ENCODE measurements at places on chromosomes 3 and 15.

DNA sequence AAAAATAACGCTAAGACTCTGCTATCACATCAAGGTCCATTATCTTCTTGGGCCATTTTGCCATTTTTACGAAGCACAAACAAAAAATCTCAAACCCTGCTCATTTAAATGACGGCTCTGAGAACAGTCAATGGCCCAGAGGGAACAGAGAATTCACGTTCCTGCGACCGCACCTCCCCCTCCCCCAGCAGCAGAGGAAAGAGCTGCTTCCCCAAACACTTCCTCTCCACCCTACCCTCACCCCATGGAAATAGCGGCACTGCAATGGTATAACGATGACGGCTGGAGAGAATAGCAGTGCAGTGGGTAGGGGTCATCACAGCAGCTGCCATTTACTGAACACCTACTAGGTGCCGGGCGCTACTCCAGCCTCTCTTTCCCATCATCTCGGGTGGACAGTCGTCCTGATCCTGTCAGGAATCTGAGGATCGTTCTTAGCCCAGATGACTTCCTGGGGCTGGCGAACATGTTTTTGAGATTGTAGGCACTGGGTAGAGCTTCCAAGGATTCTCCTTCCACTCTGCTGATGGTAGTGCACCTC, 113.3 kb downstream of the IQSEC1 start:
- DNase-seq = no peak

GRCh38 chr15:93066834-93067648, 22.0 kb downstream of the RGMA start:
- DNase-seq = no peak

DNA sequence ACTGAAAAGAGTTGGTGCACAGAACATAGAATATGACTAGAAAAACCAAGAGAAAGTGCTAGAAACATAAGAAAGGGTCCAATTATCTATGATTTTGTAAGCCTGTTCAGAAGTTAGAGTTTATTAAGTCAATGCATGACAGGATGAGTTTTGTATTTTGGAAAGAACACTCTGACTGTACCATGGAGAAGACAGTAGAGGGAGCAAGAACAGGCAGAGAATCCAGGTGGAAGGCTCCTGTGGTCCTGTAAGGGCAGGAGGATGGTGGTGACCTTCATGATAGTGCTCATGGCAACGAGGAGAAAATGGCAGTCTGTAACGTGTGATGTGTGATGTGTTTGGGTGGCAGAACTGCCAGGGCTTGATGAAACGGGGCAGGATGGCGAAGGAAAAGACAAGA, 249.1 kb downstream of the CTNNB1 start:
- no peak for DNase-seq

GRCh38 chr15:98906712-98907083, 100.9 kb downstream of the PGPEP1L start:
- no peak for DNase-seq

- DNase-seq = no peak
These were observed 5.5 kb upstream of the NR2F2 start for GRCh38 chr15:96324940-96325540.

- DNase-seq = no peak
These were observed 132.7 kb upstream of the AGBL1 start for GRCh38 chr15:85947021-85947420.

GRCh38 chr15:31311735-31312619, 14.7 kb upstream of the KLF13 start:
- DNase-seq = no peak

- no peak for DNase-seq
These were observed 95.9 kb upstream of the UBE2E2 start for GRCh38 chr3:23107221-23107620.

GRCh38 chr15:94077938-94078337, 153.4 kb upstream of the MCTP2 start:
- no peak for DNase-seq

DNA sequence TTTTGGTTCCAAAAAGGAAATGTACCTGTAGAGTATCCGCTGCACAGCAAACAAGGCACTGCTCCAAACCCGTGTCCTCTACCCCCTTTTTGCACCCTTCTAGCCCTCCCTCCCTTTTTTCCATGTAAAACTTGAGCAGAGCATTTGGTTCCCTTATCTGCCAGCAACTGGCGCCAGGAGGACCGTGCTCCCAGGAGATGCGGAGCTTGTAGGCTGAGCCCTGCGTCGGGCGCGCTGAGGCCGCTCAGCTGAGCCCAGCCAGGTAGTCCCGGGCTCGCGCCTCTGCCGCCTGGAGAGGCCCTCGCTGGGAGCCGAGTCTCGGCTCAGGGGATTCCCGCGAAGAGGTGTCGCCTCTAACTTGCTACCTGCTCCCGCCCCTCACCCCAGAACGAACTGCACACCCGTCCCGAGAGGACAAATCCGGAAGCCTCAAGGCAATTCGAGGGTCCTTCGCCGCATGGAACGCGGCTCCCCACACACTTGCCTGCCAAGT, 575 bp downstream of the TRPM7 start:
- DNase-seq = peak; percentile 84

- no peak for DNase-seq
These were observed 93.4 kb downstream of the PRICKLE2 start for GRCh38 chr3:64131725-64132469.

DNA sequence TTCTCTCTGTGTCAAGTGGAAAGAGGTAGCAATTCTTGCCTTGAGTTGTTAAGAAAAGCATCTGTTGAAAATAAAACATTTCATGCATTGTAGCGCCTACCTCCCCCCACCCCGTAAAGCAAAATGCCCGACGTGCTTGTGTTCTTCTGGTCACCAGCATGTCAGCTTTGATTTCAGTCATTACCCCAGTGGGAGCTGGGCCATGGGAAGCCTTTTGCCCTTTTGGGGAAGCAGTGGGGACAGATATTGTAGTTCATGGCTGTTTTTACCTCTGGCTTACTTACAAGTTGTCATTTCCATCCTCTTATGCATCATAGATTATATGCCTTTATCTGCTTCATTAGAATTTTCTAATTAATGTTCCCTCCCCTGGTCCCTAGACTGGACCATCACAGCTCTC, 328.7 kb downstream of the RYR3 start:
- no peak for DNase-seq

- DNase-seq = no peak
These were observed 116.5 kb downstream of the LRRK1 start for GRCh38 chr15:101035611-101036010.

- no peak for DNase-seq
These were observed 76.8 kb upstream of the OXTR start for GRCh38 chr3:8846176-8846575.

DNA sequence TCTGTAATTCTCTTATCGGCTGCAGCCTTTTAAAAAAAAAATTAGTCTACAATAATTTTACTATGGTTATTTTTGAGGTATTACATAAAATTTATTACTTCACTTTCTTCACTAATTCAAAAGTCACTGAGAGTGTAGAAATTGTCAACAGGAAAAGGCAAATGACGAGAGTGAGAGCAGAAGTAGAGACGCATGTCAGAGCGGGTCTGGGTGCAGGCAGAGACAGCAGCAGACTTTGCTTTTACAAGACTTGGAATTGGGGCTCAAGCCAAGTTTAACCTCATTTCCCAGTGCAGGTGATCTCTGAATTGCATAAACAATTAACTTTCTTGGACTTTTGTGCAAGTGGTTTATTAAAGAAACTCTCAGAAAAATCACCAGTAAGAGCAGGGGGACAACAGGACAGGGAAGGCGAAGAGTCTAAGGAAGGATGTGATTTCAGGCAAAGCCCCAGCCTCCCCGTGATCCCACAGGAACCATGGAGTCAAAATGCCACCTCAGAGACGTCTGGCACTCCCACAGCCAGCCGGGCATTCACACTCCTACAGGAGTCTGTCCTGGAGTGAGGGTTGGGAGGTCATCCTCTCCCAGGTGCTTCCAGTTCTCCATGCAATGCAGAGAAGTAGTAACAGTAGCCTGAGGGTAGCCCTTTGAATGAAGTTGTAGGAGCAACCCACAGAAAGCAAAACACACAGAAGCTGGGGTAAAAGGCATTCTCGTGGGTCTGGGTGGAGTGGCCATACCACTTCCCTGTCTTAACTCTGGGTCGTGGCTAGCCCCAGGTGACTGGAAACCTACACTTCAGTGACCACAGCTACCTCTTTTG, 274.0 kb upstream of the TGFBR2 start:
- DNase-seq = no peak

DNA sequence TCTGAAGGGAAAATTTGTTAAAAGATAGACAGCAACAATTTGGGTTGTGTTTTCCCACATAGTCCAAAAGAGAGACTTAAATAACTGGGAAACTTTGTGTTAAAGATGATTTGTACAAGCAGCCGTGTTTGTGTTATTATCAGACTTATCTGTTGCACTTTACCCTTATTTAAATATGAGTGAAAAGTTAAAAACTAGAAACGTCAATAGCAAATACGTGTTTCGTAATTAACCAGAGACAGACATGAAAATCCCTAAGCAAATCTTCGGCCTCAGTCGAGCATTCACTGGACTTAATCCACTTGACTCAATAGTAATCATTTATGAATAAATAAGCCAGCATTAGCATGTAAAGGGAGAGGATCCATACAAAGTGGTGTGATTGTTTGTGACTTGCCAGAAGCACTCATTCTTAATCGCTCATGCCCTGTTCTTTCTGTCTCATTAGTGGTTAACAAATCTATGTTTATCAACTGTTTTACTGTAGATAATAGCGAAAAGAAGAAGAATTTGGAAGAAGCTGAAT, 34.2 kb downstream of the BLM start:
- DNase-seq = no peak

DNA sequence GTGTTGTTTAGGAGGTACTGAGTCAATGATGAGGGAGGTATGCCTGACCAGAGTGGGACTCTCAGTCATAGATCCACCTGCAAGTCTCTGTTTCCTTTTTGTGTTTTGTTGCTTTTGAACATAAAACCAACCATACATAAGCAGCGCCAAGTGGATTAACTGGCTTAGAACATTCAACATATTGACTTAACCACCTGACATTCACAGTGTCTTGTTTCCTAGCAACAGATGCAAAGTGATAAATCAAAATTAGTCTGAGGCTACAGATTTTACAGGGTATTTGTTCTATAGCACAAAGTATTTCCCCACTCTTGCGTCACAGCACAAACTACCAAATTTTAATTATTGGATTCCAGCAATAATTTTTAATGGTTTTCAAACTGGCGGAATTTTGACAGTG, 283.8 kb downstream of the BBX start:
- no peak for DNase-seq

- no peak for DNase-seq
These were observed 2.9 kb downstream of the NGRN start for GRCh38 chr15:90268415-90268814.

- no peak for DNase-seq
These were observed 4.2 kb downstream of the GPR171 start for GRCh38 chr3:151198849-151199248.

DNA sequence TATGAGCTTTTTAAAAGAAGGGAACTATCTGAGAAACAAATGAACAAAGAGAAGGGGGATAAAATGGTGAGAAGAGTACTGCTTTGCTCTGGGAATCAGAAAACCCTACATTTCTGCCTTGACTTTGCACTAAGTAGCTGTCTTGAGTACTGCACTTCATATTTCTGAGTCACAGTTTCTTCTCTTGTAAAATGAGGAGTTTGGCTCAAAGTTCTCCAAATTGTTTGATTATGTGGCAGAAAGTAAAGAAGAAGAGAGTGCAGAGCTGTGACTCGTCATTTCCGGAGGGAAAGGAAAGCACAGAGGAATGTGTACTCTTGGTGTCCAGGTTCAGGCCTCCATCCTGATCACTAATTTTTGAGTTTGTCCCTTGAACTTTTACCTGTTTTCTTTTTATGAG, 54.7 kb downstream of the TP63 start:
- DNase-seq = no peak

DNA sequence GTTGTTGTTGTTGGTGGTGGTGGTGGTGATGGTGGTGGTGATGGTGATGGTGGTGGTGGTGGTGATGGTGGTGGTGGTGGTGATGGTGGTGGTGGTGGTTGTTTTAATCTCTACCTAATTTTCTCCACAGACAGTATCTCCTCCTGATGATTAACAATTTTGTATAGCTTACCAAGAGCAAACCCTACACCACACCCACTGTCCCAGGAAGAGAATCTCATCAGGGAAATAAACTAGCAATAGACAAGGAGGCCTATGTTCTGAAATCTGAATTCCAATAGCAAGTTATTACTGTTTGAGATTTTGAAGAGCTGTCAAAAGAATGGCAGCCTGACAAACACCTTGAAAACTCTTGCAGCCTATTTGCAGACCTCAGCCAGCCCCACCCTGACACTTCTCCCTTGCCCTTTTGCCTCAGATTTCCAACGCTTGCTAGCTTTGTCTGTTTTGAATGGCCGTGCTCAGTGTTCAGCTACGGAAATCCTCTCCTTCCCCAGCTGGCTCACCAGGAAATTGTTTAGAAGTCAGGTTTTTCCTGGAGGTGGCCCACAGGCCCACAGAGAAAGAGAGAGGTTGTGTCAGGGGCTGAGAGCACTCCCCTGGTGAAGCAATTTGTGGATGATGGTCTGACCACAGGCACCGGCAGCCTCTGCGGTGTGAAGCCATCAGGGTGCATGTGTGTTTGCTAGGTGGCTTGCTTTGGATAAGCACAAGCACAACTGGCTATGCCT, 101.6 kb downstream of the MAGI1 start:
- no peak for DNase-seq

- no peak for DNase-seq
These were observed 1.6 kb upstream of the SHOX2 start for GRCh38 chr3:158107605-158108444.

DNA sequence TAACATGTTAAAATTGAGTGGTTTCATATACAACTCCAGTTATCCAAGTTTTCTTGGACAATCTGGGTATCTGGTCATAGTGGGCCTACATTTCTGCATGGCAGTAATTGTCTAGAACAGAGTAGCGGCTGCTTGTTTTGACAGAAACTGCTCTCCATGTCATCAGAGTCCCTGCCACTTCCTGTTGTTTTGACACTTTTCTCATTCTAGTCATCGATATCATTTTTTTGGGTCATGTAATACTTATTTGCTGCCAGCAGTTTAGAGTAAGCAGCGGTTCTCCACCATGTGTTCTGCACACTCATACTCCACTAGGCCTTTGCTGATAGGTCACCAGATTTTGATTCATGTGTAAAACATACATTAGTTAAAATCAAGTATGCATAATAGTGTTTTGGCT, 81.5 kb downstream of the SLC25A26 start:
- peak; percentile 18 for DNase-seq

- no peak for DNase-seq
These were observed 1.5 kb upstream of the ITIH1 start for GRCh38 chr3:52775877-52776276.

- DNase-seq = no peak
These were observed 2.8 kb downstream of the OCA2 start for GRCh38 chr15:28096411-28096669.

DNA sequence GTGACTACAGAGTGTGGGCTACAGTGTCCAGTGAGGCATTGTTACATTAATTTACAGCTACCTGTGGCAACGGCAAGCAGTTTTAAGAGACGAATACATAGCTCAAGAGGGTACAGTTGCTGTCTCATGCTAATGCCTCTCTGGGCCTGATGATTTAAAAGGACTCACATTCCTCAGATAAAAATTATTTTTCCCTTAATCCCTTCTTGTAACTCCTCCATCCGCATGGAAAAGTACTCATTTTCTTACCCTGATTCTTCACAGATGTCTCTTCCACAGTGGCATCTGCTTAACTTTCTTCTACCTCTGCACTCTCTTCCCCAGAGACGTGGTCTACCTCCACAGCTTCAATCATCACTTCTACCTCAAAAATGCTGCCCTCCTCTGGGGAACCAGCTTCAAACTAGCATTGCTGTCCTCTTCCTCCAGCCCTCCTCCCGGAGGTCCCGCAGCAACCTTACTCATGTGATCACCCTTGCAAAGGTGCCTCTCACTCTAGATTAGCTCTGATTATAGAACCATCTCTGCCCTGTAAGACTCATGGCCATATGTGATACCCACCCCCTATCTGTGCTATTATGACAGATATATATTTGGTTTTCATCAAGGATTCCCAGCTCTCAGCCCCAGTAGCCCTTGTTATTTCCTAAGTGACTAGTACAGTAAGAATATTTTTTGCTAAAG, 21.4 kb upstream of the ABHD17C start:
- no peak for DNase-seq

Data from activated naive CD4-positive, alpha-beta T cell treated with anti-CD3 and anti-CD28 coated beads, Interleukin-2, amount 50 U/mL, for 16 hours (primary cell).